H1 (cell line): ENCODE measurements at places on chromosomes 6 and 20.
A peak's percentile ranks its signal among the peaks of the same experiment; 100 is the strongest.

- no peak for DNase-seq
These were observed at the start of gene STXBP5 for GRCh38 chr6:147204060-147204785. TSS of gene STXBP5 (plus strand) at chr6:147204417. CDS start at chr6:147204533, 116 bp downstream.

DNA sequence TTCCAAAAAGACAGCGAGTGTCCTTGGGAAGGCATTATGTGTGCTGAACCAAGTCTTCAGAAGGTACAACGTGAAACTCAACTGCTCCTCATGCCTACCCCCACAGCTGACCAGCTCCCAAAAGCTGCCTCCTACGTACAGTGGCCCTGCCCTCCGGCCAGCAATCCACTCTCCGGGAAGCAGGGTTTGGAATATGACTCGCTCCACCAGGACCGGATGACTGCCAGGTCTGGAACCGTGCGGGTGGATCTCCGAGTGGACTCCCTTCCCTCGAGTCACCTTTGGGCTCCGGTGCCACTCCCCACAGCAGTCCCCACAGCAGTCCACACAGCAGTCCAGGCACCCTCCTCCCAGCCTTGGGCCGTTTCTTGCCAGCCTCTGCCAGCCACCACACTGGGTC is 4.3 kb downstream of the ZBTB46 start:
- no peak for DNase-seq

- DNase-seq, result no peak
These were observed 9.1 kb downstream of the PKIB start for GRCh38 chr6:122619309-122619708.

- no peak for DNase-seq
These were observed 55.8 kb downstream of the ERMARD start for GRCh38 chr6:169807229-169807628.

DNA sequence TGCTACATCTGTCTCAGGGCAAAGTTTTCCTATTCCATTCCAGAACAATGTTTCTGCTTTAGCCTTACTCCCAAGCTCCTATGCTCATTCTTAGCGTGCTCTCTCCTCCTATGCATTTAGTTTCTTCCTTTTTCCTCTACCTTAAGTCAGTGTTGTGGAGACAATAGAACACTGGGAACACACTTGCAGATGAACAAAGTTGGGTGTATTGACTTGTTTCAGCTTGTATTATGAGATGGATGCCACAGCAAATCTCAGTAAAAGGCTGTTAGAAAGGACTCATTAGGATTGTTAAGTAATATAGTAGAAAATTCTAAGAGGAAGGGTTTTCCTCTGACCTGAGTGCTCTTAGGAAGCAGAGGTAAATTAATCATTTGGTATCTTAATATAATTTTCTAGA is 48.4 kb downstream of the BMP5 start:
- DNase-seq, result no peak

DNA sequence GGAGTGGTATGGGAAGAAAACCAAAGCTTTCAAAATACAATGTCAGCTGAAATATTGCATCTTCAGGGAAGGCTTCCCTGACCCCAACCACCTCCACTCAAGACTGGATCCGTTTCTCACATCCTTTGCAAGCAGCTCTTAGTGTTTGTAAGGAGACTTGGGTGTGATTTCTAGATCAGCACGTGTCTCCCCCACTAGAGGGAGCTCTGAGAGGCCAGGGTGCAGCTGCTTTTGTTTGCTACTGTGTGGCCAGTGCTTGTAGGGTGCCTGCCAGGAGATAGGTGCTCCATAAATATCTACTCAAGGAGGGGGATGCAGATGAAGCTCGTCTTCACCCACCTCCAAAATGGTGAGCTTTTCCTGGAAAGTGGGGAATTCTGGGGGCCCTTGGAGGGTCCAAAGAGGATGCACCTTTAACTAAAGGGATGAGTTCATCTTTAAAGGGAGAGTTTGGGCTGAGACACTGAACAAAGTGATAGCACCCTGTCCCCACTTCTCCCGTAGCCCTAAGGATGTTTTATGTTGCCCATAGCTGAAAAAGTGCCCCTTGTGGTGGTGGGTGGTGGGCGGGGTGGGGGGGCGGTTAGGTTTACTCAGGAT is 52.6 kb upstream of the MAFB start:
- peak; percentile 76 for DNase-seq

- peak; percentile 41 for DNase-seq
These were observed 108.5 kb downstream of the SYCP2 start for GRCh38 chr20:59824711-59825562.

DNA sequence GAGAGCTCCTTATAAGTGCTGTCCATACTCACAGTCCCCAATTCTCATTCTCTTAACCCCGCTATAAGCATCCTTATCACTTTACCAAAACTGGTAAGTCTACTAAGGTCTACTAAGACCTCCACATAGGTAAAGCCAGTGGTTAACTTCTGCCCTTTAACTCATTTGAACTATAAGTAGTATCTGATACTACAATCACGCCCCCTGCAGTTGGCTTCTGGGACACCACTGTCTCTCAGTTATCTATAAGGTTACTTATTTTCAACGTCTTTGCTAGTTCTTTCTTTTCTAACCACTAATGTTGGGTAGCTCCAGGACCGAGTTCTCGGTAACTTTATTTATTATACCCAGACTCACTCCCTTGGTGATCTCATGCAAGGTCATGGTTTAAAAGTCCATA is 142.6 kb downstream of the ARHGAP18 start:
- DNase-seq, result peak; percentile 81

DNA sequence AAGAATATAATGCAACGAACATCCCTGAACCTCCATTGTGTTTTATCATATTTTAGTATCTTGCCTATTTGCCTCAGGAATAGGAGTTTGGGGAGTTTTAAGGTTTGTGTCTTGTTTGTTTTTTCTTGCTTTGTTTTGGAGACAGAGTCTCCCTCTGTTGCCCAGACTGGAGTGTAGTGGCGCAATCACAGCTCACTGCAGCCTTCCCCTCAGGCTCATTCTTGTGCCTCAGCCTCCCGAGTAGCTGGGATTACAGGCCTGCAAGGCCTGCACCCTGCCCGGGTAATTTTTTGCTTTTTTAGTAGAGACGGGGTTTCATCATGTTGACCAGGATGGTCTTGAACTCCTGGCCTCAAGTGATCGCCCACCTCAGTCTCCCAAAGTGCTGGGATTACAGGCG is 63.3 kb upstream of the CARMIL1 start:
- DNase-seq, result no peak

GRCh38 chr6:108134213-108134970 is 31.4 kb upstream of the NR2E1 start:
- DNase-seq, result no peak

GRCh38 chr6:69774740-69775584 is 21.8 kb downstream of the LMBRD1 start:
- DNase-seq, result no peak

DNA sequence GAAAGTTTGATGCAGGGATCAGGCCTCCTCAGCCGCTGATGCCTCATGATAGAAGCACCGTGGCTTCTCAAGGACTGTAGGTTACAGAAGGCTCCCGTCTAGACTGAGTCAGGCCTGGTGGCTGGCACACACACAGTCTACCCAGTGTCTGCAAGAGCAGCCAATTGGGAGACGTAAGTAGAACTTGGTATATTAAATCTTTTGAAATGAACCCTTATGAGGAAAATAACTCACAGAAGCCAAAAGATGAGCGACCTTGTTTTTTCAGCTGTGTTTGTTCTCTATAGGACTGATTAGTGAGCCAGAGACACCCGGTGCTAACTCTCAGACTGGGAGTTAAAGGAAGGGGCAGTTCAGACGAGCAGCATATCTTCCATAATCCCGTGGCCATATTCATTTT is 5.9 kb upstream of the PDE10A start:
- DNase-seq, result no peak

GRCh38 chr6:167211881-167212712 is 54.3 kb upstream of the GPR31 start:
- DNase-seq, result no peak

GRCh38 chr6:75673884-75674283 is 72.2 kb downstream of the SENP6 start:
- DNase-seq, result no peak

DNA sequence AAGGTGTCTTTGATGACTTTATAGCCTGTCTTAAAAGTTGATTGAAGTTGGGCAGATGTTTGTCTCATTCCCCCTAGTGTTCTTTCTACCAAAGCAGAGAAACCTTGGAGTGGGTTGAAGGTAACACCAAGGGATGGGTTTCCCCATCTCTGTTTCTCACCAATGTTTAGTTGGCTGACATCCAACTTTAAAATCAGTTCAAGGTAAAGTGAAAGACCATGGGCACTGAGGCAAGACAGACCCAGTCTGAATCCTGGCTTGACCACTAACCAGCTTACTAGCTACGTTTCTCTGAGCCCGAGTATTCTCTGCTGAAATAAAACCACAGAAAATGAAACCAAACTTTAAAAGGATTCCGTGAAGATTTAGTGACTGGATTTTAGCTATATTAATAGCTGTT is 258.9 kb downstream of the KIF16B start:
- DNase-seq, result no peak

DNA sequence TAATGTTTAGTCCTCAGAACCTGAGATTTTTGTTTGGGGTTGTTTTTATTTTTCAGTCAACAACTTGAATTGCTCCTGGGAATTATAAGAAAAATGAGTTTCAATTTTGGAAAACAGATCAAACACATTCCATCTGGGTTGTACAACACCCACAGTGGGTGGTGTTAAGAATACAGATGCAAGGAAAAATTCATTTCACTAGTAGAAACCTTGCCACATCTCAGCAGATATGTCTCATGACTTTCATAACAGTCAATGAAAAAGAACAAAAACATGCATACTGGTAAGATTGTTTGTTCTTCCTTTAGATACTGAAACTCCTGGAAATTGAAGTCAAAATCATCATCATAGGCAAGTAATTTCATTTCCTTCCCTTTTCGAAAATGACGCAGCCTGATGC is 78.9 kb downstream of the MOXD1 start:
- no peak for DNase-seq

DNA sequence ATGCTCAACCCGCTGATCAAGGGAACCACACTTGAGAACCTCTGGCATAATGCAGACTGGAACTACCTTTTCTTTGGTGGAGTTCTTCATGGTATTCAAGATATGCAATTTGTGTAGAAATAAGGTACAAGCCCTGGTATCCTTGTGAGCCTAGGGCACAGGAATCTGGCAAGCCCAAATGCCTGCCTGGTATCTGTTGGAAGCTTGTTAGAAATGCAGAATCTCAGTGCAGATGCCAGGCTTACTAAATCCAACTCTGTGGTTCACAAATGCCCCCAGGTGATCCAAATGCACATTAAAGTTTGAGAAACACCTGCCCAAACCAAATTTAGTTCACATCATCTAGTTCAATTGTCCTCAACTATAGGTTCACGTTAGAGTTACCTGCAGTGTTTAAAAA is 159.8 kb upstream of the LAMP5 start:
- DNase-seq, result no peak

- DNase-seq, result no peak
These were observed at the start of gene SEMG2 for GRCh38 chr20:45221076-45221475. TSS of gene SEMG2 (plus strand) at chr20:45221373. CDS start at chr20:45221390, 17 bp downstream.

DNA sequence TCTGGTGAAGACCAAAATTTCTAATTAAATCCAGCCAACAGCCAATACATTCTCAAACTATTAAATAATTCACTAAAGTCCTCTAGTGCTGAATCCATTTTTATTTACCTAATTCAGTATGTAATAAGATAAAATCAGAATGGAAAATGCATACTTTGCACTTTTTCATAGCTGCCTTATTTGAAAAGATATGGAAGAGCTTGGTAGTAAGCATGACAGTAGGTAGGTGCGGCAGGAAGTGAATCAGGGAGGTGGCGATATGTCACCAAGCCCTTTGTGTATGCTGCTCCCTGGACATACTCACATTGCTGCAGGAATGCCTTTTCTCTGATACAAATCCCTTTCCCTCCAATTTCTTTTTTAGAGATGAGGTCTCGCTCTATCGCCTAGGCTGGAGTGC is 10.2 kb upstream of the TGM3 start:
- DNase-seq, result no peak

DNA sequence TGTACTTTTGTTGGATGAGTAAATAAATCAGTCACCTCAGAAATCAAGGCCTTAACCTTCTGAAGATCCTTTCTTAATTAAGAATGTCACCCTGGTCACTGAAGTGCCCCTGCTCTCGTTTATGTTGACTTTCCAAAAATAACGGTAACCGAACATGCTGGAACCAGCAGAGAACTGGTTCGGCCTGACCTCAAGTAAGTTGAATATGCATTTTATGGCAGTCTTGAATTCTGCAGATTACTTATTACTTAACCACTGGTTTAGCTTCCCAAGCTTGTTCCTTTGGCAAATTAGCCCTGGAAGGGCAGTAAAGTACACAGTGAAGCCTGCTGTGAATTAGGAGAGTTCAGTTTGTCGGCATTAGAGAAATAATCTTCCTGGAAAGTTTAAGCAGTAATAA is 12.2 kb downstream of the MAPRE1 start:
- no peak for DNase-seq

GRCh38 chr6:140174524-140174923 is 800.1 kb upstream of the CITED2 start:
- no peak for DNase-seq

GRCh38 chr6:10250655-10251220 is 164.1 kb downstream of the TFAP2A start:
- no peak for DNase-seq

- no peak for DNase-seq
These were observed 5.5 kb upstream of the TFAP2D start for GRCh38 chr6:50707652-50708300.

- DNase-seq, result no peak
These were observed 518.8 kb downstream of the GRIK2 start for GRCh38 chr6:101912311-101912710.

- DNase-seq, result no peak
These were observed 277.1 kb downstream of the SYNE1 start for GRCh38 chr6:152360034-152360433.

DNA sequence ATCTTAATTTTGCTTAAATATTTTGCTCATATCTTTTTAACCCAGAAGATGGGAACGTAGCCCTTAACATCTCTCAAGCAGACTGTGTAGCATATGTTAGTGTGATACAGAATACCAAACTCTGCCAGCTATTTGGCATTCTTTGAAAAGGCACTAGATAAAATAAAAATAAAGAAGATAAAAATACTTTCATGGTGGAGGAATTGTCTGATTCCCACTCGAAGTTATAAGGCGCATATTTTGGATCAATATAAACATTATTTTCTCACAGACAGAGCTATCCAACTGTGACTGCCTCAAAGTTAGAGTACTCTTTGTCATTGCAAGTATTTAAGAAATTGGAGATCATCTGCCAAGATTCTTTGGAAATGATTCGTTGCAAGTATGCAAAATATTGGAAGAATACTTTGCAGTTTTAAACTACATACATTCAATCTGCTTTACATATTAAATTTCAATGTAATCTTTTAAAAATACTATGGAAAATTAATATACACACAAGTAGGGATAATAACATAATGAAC is 10.8 kb upstream of the EEF1E1 start:
- no peak for DNase-seq
